ENCODE measurements at places on chromosomes 6 and 20.

DNA sequence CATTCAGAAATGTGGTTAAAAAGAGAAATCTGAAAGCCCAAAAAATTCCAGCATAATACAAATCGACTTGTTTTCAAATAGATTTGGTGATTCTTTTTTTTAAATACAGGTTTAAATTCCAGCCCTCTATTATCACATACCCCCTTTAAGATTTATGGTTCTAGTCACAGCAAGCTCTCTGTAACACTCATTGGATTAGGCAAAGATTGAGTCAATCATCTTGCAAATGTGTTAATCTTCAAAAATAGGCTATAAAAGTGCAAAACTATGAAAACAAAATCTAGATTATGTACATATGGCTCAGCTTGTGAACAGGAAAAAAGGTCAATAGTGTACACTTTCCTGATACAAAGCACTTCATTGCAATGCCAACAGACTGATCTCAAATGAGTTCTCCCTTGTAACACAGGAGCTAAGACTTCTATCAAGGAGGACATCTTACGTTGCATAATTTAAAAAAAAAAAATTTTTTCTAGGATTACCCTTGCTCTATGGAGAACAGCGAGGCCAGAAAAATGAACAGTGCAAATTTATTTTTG, 26.2 kb downstream of the ZNF217 start:
- no peak for DNase-seq

DNA sequence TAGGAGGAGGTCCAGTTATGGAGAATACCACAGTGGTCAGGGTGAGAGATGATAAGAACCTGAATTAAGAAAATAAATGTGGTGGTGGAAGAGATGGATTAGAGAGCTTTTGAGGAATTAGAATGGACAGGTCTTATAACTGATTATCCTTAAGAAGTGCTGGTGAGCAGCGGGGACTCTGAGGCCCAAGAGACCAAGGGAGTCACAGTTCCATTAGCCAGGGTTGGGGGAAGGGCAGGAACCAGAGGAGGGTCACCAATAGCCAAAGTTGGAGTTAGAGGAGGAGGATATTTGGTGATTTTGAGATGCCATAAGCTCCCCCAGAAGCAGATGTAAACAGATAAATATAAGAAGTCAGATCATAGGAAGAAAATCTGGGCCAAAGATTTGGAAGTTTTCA, 87.1 kb upstream of the PAK5 start:
- DNase-seq: no peak

- DNase-seq: no peak
Measured at GRCh38 chr20:10940941-10941340, 267.1 kb upstream of the JAG1 start.

DNA sequence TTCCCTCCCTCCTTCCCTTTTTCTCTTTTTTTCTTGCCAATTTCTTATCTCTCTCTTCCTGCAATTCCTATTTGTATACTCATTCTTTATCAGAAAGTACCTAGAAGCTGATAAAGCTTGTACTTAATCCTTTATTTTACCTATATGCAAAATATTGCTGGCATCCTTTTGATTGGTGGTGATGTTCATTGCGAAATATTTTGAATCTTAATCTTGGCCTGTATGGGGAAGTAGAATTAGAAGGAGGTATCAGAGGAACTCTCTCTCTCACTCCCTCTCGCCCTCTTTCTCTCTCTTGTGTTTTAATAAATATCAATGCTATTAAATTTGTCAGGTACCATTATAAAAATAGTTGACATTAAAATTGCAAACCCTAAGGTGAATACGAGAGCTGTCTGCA, 52.8 kb downstream of the UST start:
- no peak for DNase-seq

GRCh38 chr20:43189554-43190331, at the start of gene PTPRT:
Gene PTPRT, minus strand, starts transcription at chr20:43189906. Its CDS starts 173 bp downstream, at chr20:43189733.
- no peak for DNase-seq

- DNase-seq: no peak
Measured at GRCh38 chr20:1802385-1803060, 92.7 kb upstream of the SIRPA start.

- no peak for DNase-seq
Measured at GRCh38 chr20:23641936-23642751, 4.4 kb upstream of the CST3 start.

GRCh38 chr20:18856873-18857272, 43.3 kb downstream of the SCP2D1 start:
- no peak for DNase-seq

DNA sequence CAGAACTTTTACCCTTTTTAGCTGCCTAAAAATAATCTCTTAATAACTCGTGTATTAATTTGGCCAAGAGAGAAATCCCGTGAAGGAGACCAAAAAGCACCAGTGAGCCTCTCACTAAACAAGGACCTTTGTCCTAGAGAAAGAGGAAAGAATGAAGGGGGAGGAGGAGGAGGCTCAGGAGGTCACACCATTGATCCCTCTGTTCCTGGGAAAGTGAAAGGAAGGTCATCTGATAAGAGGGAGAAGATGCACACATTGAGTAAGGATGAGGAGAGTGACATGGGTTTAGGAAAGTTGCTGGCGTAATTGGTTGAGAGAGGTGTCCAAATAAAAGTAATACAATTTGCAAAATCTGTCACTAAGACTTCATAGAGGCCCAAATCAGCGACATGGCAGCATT, 49.2 kb downstream of the HLA-DPB1 start:
- DNase-seq: no peak

GRCh38 chr6:24798740-24799540, at the start of gene ARMH2:
Gene ARMH2, minus strand, starts transcription at chr6:24798917. Its CDS starts 60 bp downstream, at chr6:24798857.
- no peak for DNase-seq

DNA sequence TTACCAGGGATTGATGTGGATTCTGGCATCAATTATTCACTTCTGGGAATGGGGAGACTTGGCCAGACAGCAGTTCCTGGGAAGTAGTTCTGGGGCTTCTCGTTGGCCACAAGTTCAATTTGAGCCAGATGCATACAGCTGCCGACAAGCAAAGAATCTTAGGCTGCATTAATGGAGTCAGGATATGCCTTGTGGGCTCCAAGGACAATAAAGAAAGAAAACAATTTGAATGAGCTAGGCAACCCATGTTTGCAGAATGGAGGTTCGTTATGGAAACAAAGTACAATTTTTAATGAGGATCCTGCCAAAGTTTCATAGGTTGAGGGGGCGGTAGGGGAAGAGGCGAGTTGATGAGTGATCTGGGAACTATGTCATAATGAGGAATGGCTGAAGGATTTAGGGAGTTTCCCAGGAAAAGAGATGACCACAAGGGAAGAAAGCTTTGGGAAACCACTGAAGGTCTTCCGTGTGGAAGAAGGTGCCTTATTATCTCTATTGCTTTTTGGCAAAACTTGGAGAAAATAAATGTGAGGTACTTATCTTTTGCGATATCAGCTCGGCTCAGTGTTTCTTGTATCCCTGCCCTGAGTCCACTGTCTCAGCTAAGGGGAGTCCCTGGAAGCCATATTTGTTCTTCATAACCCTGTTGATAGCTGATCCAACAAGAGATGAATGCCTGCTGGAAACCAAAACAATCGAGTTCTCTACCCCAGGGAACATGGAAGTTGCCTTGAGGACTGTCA, 181.0 kb upstream of the ZNF217 start:
- DNase-seq: no peak

DNA sequence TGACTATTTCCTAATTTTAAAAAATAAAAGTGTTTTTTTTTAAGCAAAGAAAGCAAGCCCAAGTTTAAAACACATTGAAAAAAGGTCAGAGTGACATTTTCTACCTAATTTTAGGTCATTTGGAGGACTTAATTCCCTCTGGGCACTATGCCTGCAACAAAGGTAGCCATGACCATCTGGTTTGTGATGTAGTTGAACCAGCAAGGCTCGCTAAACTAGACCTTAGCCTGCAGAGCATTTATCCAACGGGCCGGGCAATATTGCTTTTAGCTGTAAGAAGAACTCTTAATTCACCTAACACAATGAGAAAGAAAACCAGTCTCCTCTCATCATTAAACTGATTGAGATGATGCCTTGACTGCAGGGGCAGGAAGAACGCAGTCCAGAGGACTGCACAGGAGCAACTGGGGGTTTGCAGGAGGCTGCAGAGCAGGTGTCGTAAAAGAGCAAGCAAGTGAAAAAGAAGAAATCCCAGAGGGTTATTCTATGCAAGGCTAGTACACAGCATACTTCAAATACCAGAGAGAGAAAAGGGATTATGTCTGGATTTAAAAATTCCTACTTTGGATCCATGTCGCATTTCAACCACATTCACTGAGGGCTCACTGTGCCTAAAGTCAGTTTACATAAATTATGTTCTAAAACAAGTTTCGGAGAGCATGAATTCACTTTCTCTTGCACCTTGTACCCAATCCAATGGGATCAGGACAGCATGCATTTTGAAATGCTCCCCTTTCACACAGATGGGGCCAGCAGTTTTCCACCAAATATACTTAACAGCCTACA, 12.8 kb downstream of the TRAF3IP2 start:
- DNase-seq: no peak

DNA sequence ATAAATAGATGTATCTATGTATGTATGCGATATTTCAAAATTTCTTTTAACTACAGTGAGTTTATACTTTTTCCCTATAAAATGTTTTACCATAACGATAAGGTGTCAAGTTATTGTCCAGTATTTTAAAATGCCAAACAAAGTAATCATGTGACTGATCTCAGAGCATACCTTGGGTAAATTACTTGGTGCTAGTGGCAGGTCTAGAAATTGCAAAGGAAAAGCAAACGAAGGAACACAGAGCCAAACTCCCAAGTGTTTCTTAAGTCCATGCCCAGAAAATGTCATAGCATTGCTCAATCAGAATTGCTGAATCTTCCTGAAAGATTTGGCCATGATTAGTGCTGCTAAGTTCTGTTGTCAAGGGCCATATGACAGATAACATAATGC, 77.5 kb downstream of the CAP2 start:
- no peak for DNase-seq

GRCh38 chr6:122609881-122610689, at the start of gene PKIB:
Gene PKIB, plus strand, starts transcription at chr6:122610405. Its CDS starts 107,390 bp downstream, at chr6:122717795.
- DNase-seq: peak; percentile 19

- no peak for DNase-seq
Measured at GRCh38 chr20:38108986-38109541, 56.0 kb downstream of the TGM2 start.

DNA sequence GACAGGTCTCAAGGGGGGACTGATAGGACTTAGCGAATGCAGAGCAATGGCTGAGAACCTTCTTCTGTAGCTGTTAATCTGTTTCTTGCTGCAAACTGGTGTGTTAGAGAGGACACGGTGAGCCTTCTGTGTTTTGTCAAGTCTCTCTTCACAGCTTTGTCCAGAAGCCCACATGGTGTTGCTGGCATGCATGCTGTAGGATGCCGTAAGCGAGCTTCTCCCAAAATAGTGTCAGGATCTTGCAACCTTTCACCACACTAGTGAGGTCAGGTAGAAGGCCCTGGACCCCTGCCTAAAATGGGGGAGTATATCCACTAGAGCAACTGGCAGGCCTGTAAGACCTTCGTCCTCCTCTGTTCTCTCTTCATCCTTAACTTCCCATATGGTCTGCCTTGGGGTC, 51.9 kb upstream of the GLP1R start:
- no peak for DNase-seq

GRCh38 chr20:58432186-58432954, 43.3 kb downstream of the VAPB start:
- DNase-seq: no peak

DNA sequence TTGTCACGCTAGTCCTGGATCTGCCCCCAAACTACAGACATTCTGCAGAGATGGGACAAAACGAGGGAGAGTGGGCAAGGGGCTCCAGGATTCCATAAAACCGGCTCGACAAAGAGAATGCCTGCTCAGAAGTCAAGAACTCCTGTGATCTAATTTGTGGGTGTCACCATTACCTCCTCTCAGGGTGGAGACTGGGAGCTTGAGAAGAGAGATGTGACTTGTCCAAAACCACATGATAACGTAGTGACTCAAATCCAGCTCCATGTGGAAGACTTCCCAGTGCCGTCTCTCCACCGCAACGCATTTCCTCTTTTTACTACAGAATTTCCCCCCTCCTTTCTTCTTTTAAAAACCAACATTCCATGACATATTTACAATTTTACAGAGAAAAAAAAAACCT, 44.3 kb downstream of the TRERF1 start:
- no peak for DNase-seq

- no peak for DNase-seq
Measured at GRCh38 chr6:44255871-44256774, 1.2 kb downstream of the SLC35B2 start.

- no peak for DNase-seq
Measured at GRCh38 chr20:13221673-13222318, 722 bp downstream of the ISM1 start.

GRCh38 chr6:157099912-157100593, 223.3 kb downstream of the TMEM242 start:
- no peak for DNase-seq

DNA sequence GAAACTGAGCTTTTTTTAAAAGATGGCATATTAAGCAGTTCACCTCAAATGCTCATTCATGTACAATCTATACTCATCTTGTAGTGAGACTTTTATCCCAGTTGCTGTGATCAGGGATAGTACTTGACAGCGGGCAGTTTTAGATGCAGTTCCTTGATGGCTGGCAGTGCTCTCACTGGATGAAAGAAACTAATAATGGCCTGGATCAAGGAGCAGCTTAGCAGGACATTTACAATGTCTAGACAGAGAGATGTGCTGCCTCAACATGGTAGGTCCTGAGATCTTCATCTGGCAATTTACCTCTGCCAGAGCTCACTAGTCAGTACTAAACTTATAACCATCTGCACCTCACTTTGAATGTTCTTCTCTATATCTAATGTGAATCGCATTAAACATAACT, 46.8 kb upstream of the LYRM2 start:
- no peak for DNase-seq

- no peak for DNase-seq
Measured at GRCh38 chr20:22339946-22340345, 244.4 kb downstream of the FOXA2 start.

- DNase-seq: no peak
Measured at GRCh38 chr6:34324738-34325444, 67.6 kb downstream of the NUDT3 start.

GRCh38 chr6:44926556-44926955, 401.6 kb upstream of the RUNX2 start:
- DNase-seq: no peak

DNA sequence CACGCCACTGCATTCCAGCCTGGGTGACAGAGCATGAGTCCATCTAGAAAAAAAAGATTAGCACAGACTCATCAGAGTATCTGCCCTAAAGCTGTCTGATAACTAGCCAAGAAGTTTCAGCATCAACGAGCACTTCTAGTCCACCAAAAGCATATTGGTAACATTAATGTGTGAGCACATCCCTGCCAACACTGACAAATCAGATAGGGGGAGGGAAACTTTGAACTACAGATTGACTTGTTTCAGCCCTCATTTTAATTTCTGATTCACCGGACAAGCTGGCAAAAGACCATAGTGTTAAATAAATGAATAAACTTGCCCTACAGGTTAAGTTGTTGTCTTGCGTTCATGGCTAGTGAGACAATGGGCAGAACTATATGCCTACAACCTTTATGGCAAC, 7.7 kb upstream of the SEC63 start:
- DNase-seq: no peak

GRCh38 chr20:62511915-62512610, 36.3 kb upstream of the GATA5 start:
- no peak for DNase-seq

- no peak for DNase-seq
Measured at GRCh38 chr20:46807998-46808397, 86.6 kb upstream of the EYA2 start.
